BE2C (cell line): ENCODE measurements at places on chromosomes 2 and 18.

DNA sequence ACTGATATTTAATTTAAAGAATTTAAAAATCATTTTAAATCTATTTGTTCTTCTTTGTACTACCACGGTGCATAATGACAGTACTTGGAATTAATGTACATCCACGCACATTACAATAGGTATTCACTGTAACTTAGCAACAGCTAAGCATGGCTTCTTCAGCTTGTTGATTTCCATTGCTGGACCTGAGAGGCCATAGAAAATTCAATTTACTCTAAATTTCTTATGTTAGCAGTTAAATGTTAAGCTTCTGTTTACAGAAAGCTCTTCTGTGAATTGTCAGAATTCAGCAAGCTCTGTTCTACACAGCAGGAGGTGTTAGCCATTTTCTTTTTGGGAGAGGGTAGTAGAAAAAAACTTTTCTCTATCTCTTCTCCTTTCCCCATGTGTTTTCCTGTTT is 1149.3 kb upstream of the CDH2 start:
- DNase-seq: no peak

GRCh38 chr2:120613742-120614571 is 121.7 kb upstream of the GLI2 start:
- DNase-seq: no peak

GRCh38 chr2:205803500-205803899 is 121.2 kb downstream of the NRP2 start:
- no peak for DNase-seq

DNA sequence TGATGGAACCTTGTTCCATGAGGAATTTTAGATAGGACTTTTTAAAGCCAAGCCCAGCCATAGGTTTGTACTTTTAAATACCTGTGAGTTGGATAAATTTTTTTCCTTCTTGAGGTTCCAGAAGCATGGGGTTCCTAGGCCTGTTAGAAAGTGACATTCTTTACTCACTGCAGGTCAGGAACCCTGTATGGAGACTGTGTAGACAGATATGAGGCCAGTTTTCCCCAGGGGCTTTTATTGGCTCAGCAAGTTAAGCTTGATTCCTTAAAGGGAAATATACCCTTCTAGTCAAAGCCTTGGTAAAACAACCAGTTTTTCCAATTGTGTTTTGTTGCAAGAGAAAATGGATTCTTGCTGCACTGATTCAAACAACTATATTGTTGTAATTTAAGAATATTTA is 38.4 kb upstream of the GMCL1 start:
- DNase-seq: no peak

DNA sequence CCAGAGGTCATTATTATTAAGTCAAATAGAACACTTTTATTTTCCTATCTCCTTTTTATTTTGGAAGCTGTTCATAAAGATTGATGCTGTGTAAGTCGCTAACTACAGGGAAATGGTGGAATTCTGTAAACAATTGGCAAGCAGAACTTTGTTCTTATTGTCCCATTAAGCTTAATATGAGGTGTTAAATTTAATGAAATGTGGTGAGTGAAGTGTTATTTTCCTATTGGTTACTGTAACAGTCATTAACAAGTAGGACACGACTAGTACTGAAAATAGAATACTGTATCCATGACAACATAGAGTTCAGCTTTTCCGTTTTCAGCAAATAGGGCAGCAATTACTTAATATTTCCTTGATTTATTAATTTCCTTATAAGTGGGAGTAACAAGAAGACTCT is 279.1 kb upstream of the ZEB2 start:
- no peak for DNase-seq

- no peak for DNase-seq
These were observed 35.2 kb downstream of the ANXA4 start for GRCh38 chr2:69776886-69777785.

DNA sequence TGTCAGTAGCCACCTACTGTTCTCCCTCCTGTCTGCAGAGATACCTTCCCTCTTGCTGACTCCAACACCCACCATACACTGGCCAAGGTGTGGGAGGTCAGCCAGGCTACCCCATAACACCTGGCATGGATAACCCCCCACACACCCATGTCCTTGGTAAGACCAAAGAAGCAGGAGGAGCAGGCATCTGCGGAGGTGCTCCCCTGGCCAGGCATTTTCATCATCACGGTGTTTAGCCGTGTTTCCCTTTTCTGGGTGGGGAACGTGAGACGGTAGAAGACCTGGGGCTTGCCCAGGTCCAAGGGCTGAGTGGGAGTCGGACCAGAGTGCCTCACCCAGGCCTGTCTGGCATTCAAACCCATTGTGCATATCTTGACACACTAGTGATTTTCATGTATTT is 150.3 kb downstream of the SMAD7 start:
- DNase-seq: no peak

DNA sequence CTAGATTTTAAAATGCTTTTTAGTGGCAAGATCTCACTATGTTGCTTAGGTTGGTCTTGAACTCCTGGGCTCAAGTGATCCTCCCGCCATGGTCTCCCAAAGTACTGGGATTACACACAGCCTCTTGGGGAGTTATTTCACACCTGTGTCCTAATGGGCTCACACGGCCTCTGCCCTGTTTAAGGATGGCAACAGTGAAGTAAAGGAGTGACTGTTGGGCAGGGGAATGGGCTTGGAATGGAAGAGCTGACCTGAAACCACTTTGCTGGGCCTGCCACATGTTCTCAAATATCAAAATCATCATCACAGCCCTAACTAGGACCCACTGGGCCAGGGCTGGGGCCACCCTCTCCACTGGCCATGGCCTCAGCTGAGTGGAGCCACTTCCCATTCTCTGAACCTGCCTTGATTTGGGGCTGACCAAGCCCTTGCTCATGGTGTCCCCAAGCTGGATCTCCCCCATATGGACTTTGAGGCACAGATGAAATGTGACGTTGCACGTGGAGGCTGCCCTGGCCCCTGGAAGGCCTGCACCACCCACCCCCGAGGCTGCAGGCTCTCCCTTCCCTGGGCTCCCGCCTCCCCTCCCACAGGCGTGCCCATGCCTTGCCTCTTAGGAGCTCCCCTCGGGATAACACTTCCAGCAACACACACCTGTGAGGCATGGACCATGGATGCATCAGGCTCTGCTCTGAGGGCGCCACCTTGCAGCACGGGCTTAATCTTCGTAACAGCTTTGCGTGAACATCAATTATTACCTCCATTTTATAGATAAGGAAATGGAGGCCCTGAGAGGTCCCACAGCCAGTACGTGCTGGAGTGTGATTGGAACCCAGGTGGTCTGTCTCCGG is 71.8 kb upstream of the SMAD7 start:
- no peak for DNase-seq

GRCh38 chr2:151862700-151863099 is 34.5 kb upstream of the ARL5A start:
- no peak for DNase-seq

- peak; percentile 28 for DNase-seq
These were observed 101.9 kb downstream of the FOXI3 start for GRCh38 chr2:88350331-88351248.

DNA sequence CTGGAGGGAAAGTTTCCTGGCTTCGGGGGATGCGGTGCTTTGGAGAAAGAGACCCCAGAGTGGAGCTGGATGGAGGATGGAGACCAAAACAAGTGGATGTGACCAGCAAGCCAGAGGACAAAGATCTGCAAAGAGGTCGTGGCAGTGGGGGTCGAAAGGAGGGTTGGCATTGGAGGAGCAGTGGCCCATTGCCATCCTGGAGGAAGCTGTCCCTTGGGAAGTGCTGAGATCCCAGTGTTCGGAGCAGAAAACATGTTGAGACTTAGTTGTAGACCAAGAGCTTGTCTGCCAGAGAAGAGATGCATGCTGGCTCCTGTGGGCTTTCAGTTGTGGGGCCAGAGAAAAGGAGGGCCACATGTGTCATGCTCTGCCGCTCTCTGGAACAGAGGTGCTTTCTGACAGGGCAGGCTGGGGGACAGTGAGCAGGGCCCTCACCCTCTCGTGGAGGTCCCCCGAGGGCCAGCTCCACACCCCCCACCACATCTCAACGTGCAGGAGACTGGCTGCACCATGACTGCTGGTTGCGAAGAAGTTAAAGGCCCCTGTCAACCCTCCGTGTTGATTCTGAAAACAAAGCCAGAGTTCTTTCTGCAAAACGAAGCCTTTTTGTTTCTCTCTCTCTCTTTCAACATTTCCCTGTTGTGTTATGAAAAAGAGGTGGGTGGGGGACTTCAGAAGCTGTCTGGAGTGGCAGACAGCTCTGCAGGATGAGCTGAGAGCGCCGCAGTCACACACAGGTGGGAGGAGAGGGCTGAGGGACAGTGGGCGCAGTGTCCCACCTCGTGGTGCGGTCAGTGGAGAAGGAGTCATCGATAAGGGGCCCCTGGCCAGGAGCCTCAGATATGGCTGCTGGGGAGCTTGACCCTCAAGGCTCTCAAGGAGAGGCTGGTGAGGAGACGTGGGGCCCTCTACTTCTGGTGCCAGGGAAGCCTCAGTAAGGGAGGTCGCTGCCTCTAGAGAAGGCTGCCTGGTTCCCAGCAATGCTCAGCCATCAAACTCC is 77.6 kb upstream of the BCL2L11 start:
- DNase-seq: no peak

GRCh38 chr2:8489751-8490150 is 192.1 kb upstream of the ID2 start:
- DNase-seq: no peak

DNA sequence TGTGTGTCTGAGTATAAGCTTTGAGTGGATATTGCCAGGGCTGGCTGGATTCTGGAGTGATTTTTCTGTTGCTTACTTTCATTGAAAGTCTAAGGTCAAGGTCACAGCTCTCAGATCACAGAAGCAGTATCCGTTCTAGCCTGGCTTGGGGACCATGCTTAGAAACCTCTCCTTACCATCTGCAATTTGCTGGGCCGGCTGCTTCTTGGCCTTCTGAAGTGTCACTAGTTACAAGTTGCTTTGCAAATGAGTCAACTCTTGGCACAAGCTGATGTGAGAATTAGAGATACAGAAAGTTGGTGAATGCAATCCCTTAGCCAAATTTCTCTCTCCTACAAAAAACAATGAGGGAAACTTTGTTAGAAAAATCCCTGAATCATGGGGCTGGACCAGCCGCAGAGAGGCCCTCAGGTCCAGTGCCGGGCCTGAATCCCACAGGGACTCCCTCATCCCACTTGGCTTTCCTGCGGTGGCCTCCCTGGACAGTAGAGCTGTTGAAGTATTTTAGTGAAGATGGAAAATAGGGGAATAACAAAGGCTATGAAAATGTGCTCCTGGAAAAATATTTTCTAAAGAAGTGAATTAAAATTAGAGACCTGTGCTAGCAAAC is 92.7 kb upstream of the CNGA3 start:
- DNase-seq: no peak

DNA sequence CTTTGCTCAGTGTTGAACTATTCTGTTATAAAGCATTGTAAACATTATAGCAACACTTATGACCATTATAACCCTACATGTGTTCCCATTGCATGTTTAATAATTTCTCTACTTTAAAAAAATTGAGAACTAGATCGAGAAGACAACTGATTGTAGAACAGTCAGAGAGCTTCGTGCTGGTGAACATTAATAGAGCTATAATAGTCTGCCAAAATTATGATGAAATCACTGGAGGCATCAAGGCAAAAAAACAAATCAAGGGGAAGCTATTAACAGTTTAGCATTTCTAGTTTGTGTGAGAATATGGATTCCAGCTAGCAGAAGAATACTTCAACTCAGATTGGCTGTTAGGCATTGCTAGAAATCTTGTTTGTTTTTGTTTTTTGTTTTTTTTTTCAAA is 284.2 kb downstream of the CAMKMT start:
- no peak for DNase-seq

GRCh38 chr2:48113767-48114166 is 207.5 kb upstream of the FBXO11 start:
- DNase-seq: no peak

GRCh38 chr2:99256677-99257076 is 1.2 kb upstream of the LYG2 start:
- DNase-seq: no peak

- DNase-seq: peak; percentile 92
These were observed 58.2 kb downstream of the PMAIP1 start for GRCh38 chr18:59957957-59958356.

DNA sequence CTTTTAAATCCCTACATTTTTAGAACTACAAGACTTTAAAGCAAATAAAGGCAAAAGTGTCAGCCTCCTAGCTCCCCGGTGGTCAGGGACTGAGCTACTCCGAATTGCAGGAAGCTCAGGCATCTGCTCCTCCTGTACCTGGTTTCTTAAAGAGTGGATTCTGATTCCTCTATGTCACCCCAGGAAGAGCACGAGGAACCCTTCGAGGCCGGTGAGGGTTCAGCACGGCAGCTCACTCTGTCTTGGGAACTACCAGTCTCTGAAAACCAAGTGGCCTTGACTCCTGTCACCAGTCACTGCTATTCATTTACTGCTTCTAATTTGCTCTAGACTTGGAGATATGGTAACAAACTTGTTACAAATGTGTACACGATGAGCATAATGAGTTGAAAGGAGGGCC is 2.3 kb downstream of the PER2 start:
- DNase-seq: no peak

GRCh38 chr18:50700245-50701165 is 119.3 kb downstream of the MRO start:
- no peak for DNase-seq

DNA sequence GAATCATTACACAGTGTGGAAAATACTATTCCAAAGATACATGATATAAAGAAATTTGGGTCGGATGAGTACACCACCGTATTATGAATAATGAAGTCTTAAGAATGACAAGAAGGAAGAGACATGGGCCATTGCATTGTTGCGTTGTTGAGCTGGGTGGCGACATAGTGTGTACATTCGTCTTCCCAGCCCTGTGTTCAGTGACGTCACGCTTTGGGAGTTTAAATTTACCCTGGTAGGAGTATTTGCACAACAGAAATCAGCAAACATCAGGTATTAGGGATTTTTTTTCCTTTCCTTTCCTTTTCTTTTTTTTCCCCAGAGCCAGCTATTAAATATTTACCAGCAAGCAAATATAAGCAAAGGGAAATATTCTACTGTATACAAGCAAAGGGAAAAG is 347.2 kb upstream of the NETO1 start:
- DNase-seq: no peak

DNA sequence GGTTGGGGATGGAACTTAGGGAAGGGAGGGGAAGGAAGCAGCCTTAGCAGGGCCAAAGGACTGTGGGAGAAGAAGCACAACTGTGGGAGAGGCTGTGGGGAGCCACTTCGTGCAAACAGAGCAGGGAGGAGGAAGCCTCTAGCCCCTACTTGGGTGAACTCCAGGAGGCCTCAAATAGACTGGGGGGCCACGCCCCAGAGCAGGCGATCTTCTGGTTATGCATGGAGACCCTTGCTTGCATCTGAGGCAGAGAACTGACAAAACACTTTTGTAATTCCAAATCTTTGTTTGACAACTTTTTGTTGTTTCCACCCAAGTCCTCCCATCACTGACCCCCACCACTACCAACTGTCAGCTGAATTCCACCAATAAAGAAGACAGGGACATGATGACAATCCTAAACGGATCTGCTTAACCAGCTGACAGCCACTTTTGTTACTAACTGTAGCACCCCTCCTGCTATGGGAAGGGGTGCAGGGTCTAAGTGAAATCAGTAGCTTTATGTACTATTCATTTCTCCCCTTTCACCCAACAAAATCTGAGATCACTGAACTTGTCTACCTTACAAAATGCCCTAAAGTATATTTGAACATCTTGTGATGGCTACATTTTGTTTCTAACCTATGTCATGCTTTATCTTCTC is 80.5 kb upstream of the CPO start:
- DNase-seq: no peak
